ENCODE measurements at places on chromosomes 2 and 18.

- DNase-seq, result no peak
Measured at GRCh38 chr2:163043201-163043600, 204.6 kb upstream of the KCNH7 start.

DNA sequence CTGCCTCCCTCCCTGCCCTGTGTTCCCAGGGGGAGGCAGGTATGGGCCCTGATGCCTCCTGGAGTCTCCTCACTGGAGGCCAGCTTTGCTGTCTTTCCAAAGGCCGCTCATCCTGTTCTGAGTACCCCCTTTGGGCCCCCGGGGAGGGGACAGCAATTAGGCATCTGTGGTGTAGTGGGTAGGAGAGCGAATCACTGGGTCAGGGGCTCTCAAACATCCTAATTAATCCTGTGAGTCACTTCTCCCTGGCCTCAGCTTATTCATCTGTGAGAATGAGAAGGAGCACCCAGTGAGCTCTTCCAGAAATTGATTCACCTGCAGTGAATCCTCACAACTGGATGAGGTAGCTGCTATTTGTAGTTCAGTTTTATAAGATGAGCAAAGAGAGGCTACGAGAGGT, 16.4 kb downstream of the TET3 start:
- no peak for DNase-seq

DNA sequence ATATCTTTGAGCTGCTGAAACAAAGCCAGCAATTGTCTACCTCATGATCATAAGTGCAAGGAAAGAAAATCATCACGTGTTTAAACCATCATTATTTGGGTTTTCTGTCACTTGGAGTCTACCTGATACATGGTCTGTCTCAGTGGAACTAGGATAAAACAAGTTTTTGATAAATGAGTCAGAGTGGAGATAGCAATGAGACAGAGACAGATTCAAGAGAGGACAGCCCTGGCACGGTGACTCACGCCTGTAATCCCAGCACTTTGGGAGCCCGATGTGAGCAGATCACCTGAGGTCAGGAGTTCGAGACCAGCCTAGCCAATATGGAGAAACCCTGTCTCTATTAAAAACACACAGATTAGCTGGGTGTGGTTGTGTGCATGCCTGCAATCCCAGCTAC, 93.8 kb downstream of the PMAIP1 start:
- no peak for DNase-seq

DNA sequence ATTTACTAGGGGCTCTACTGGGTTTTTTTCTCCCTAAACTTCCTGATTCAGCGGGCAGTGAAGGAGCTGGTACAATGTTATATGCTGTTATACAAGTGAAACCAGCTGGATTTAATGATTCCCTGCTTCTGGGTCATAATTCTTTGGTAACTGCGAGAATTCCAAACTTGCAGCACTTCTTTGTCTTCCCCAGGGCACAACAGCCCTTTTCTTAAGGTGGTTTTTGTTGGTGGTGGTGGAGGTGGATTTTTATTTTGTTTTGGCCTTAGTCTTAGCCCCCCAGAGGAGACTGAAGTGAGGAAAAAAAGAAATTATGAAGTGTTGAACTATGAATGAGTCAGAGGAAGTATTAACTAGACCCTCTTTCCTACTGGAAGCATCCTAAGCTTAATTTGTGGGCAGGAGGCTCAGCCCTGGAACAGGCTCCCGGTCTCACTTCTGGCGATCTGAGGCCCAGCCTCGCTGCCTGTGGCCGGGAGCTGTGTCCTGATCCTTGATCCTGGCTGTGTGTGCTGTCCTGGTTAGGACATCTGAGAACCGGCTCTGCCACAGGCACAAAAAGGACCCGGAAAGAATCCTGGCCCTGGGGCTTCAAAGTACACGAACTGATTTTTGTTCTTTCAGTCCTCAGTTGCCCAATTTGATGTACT, 141.9 kb downstream of the LYPD6B start:
- DNase-seq, result no peak

DNA sequence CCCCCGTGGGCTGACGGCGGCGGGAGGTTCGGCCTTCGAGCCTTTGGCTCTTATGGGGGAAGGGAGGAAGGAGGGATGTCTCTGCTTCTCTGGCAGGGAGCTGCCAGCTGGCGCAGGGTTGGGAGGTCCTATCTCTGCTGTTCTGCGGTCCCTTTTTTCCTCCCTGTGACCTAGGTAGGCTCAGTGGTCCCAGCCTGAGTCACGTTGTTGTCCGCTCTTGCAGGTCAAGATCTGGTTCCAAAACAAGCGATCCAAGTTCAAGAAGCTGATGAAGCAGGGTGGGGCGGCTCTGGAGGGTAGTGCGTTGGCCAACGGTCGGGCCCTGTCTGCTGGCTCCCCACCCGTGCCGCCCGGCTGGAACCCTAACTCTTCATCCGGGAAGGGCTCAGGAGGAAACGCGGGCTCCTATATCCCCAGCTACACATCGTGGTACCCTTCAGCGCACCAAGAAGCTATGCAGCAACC, 2.5 kb downstream of the DLX1 start:
- DNase-seq, result peak; percentile 9

All from fibroblast of the aortic adventitia (primary cell).